ELF-1 (cell line): ENCODE measurements at places on chromosomes 11 and 22.
A peak's percentile ranks its signal among the peaks of the same experiment; 100 is the strongest.

DNA sequence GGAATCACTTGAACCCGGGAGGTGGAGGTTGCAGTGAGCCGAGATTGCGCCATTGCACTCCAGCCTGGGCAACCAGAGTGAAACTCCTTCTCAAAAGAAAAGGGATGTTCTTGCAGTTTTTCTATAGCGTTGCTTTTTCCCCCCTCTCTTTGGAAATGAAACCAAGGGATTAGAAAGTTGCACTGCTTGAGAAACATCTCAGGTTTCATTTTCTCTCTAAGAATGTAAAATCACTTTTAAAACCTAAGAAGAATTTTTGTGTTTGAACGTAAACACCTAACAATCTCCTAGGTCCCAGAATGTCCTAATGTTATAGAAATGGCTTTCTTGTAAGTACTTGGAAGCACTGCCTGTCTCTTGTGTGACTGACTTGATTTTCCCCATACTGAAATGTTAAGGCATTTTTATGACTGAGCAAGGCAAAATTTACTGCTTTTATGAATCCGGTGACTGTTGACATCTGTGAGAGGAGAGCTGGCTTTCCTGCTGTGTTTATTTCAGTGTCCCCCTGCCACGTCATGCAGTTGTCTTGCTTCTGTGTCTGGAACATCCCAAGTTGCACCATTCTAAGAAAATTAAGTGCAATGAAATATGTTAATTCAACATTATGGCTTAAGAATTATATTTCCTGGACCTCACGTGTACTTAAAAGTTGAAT is 37.7 kb downstream of the NF2 start:
- no peak for DNase-seq

GRCh38 chr22:29480262-29480511 is 169 bp downstream of the NEFH start:
- no peak for DNase-seq

GRCh38 chr11:132493801-132494200 is 1038.5 kb downstream of the OPCML start:
- no peak for DNase-seq

- no peak for DNase-seq
Measured at GRCh38 chr22:38257650-38258250, 15.1 kb downstream of the TMEM184B start.

GRCh38 chr11:9722023-9722422 is 58.1 kb downstream of the SWAP70 start:
- no peak for DNase-seq

DNA sequence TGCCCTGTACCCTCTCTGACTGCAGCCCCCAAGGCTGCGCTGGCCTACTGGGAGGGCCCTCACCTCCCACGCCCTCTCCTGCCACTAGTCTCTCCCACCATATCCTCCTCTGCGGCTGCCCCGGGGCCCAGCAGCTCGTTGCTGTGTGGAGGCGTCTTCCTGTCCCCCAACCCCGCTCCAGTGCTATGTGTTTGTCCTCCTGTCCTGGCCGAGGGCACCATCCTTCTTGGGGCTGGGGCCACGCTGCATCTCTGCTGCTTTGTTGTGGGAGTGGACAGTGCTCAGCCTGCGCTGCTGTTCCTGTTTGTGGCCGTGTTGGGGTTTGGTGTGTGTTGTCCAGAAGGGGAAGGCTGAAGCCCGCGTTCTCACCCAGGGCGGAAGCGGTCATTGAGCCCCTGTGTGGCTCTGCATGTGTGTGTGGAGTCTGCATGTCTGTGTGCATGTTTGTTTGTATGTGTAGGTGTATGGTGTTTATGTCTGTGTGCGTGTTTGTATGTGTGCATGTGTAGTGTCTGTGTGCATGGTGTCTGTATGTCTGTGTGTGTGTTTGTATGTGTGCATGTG is 15.7 kb downstream of the TPCN2 start:
- no peak for DNase-seq

DNA sequence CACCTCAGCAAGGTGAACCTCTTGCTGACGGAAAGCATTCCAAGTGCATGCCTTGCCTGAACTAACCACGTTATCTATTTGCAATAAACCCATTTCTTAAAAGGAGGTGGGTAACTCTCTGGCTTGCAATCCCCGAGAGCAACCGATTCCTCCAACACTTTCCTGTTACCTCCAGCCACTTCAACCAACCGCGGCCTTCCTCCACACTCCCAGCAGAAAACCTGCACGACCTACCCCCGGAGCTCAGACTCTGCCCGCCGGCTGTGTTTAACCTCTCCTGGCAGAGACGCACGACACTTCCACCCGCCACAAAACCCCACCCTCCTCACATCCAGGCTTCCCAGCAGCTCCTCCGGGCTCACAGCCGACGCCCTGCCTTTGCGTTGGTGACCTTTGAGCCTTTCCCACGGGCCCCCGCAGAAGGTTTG is 708 bp downstream of the SCO2 start:
- no peak for DNase-seq

GRCh38 chr11:110782616-110783015 is 70.4 kb upstream of the ARHGAP20 start:
- no peak for DNase-seq

GRCh38 chr11:43243927-43244326 is 67.9 kb upstream of the API5 start:
- no peak for DNase-seq

DNA sequence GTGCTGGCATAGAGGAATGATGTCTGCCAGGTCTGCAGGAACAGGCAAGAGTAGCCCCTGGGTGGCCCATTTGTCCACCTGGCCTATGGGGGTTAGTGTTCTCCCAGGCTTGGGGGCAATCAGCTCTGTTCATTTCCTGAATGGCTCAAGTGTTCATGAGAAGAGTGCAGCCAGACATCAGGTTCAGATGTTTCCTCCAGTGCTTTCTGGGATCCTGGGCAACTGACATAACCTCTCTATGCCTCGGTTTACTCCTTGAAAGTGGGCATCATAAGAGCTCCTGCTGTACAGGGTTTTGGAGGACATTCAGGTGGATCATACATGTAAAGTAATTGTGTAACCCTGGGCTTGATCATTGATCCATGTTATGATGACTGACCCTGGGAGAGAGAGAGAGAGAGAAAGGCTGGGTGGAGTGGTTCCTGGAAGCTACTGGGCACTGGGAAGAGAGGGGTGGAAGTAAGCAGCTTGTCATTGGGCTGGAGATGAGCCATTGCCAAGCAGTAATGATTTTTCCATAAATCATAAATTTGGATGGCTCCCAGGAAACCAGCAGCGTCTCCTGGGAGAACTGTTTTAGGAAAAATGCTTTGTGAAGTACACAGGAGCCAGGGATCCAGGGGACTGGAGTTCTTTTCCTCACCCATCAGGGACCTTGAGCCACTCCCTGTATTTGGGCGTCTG is 30.2 kb upstream of the ACCSL start:
- DNase-seq = no peak

DNA sequence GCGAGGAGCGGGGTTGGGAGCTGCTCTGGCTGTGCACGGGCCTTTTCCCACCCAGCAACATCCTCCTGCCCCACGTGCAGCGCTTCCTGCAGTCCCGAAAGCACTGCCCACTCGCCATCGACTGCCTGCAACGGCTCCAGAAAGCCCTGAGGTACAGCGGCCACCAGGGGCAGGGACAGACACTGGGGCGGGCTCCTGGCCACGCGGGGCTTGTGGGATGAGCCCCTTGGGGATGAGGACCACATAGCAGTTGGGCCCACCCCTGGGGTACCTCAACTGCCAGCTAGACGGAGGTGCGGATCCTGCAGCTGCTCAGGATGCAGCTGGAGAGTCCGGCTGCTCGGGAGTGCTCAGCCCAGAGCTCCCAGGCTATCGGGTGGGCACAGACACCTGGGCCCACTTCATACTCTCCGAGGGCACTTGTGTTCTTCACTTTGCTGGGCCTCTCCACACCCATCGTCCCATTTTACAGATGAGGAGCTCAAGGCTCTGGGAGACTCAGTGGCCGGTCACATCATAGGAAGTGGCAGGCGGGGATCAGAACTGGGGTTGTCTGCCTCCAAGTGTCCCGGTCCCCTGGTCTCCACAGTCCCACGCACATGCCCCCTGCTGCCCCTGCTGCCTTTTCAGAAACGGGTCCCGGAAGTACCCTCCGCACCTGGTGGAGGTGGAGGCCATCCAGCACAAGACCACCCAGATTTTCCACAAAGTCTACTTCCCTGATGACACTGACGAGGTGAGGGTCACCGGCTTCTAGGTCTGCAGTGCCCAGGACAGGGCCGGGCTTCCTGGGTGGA is 77.6 kb downstream of the MYO7A start:
- DNase-seq = no peak

GRCh38 chr11:36577859-36578258 is 10.1 kb downstream of the RAG1 start:
- no peak for DNase-seq

DNA sequence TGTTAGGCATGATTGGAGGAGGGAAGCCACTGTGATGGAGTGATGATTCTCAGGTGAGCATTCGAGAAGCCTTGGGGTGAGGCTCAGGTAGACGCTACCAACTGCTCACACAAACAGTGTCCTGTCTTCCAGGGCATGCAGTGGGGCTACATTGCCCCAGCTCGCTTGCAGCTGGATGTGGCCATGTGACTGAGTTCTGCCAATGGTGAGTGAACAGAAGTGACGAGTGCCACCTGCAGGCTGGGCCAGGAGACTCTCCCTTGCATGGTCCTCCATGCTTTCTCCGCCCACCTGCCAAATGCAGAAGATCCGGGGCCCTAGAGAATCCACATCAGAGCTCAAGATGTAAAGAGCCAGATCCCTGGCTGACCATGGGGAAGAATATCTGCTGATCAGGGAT is 195.9 kb downstream of the BCR start:
- DNase-seq = peak; percentile 71

- no peak for DNase-seq
Measured at GRCh38 chr11:36240173-36240572, 49.1 kb downstream of the COMMD9 start.

- no peak for DNase-seq
Measured at GRCh38 chr11:40387240-40387980, 1072.0 kb downstream of the LRRC4C start.

DNA sequence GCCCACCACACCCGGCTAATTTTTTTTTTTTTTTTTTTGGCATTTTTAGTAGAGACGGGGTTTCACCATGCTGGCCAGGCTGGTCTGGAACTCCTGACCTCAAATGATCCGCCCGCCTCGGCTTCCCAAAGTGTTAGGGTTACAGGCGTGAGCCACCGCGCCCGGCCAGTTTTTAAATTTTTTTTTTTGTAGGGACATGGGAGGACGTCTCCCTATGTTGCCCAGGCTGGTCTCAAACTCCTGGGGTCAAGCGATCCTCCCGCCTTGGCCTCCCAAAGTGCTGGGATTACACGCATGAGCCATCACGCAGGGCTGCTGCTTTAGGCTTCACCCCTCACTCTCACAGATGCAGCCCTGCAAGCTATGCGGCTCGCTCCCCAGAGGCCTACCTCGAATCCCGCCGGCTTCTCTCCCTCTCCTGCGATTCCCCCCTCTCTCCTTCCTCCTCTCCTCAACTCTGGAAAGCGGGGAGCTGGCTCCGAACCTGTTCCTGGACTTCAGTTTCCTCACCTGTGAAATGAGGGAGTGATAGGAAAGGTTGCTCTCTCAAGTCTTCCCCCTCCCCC is 926 bp downstream of the CCDC157 start:
- DNase-seq = peak; percentile 17

GRCh38 chr11:62713343-62713742 is 5.9 kb downstream of the GNG3 start:
- peak; percentile 34 for DNase-seq

GRCh38 chr11:28090052-28090749 is 17.8 kb downstream of the KIF18A start:
- no peak for DNase-seq

DNA sequence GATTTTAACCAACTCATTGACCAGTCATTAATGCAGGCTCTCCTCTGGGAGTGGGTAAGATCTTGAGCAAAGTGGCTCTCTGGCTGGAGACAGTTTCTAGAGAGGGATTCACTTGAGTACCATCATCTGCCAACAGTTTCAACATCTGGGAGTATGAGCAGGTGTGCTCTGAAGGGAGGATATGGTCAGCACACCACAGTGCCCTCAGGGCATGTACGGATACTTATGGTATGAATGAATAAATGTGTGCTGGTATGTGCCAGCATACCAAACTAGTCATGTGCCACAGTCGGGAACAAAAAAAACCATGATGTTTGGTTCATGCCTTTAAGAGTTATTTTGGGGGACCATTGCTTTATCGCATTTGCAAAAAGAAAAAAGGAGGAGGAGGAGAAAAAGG is 1197.5 kb upstream of the TENM4 start:
- no peak for DNase-seq

GRCh38 chr22:39144101-39144767 is 8.2 kb downstream of the CBX7 start:
- peak; percentile 45 for DNase-seq

DNA sequence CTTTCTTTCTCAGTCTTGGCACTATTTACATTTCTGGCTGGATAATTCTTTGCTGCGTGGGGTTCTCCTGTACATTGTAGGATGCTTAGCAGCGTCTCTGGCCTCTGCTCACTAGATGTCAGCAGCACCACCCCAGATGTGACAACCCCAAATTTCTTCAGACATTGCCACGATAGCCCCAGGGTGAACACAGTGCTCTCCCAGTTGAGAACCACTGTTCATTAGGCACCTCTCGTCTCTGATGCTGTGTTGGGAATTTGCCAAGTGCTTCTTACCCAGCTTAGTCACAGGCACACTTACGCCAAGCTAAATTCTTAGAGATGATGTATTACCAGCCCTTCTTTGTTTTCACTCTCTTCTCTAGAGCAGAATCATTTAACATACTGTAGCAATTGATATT is 9.4 kb downstream of the TRIM6 start:
- no peak for DNase-seq

DNA sequence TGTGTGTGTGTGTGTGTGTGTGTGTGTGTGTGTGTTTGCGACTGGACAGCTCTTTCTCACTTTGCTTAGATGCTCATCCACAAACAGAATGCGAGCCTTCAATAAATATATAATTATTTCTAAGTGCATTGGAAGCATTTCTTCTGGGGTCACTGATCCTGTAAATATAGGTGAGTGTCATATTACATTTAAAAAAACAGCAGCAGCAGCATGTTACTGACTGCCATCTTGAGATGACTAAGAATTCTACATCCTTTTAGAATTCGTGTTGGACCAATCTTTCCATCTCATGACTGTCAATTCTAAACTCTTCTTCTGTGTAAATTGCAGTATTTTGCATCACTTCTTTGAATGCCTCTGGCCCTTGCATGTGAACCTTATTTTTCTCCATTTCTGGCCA is 238.0 kb upstream of the DDI1 start:
- no peak for DNase-seq

- DNase-seq = no peak
Measured at GRCh38 chr11:46039990-46040389, 81.3 kb downstream of the PHF21A start.

GRCh38 chr22:44956840-44957767 is 52.7 kb downstream of the PHF21B start:
- peak; percentile 64 for DNase-seq
